ENCODE measurements at places on chromosomes 13 and 19.

DNA sequence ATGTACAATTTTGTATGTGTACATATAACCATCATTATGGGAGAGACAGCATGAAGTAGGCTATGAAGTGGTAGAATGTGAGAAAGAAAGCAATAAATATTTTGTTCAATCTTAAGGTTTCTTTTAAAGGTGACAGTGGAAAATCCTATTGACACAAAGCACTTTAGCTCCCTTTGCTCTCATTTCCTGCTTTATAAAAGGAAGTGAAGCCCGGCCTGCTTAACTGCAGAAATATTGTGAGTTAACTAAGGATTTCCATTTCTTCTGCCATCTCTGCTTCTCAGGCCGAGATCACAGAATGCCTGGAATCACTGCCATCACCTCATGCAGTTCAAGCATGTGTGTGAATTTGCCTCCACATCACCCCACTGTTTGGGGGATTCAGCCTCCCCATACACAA, 83.5 kb downstream of the FRY start:
- no peak for DNase-seq

DNA sequence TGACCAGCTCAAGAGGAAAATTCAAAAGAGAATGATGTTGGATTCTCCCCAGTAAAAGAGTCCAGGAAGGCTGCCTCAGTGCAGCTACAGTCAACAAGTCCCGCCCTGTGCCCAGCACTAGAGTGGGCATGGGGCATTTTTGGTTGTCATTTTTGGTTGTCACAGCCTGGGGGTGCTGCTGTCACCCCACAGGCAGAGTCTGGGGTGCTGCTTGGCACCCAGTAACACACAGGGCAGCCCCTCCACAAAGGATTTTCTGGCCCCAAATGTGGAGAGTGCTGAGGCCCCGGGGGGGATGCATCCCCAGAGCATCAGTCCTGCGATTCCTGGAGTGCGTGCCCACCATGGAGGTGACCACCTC, 28.2 kb upstream of the TMEM255B start:
- no peak for DNase-seq

- DNase-seq: no peak
Observed at GRCh38 chr19:6227156-6227935, 52.4 kb downstream of the MLLT1 start.

GRCh38 chr13:72246396-72246795, 379.4 kb upstream of the DACH1 start:
- DNase-seq: no peak

DNA sequence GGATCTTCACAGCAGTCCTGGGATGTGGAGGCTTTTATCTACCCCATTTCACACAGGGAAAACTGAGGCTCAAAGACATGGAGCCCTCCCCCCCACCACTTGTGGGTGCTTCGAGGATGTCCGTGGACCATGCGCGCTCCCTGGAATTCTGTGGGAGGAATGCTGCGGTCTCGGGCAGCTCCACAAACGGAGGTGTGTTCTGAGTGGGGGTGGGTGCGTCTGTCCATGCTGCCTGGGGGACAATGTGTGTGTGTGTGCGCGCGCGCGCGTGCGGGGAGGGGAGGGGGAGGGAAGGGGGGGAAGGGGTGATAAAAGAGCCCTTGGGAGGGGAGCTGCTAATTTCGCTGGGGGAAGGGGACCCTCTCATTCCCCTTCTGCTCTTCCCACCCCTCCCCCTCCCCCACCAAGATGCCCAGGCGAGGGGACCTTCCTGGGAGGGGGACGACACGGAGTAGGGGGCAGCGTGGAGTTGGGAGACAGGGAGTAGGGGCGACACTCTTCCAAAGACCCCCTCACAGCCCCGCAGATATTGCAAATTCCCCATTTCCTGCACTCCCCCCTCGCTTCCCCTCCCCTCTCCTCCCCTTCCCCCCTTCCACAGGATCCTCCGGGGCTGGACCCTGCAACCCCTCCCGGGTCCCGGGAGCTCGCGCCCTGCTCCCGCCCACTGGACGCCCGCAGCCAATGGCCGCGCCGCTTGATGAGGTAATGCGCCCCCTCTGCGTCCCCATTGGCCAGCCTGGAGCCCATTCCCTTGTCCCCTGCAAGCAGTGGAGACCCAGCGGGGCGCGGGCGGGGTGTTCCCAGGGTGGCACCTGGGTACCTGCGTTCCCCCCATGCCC, 18.9 kb upstream of the ZNRF4 start:
- no peak for DNase-seq

GRCh38 chr13:66087269-66087710, 1142.8 kb downstream of the PCDH9 start:
- no peak for DNase-seq

DNA sequence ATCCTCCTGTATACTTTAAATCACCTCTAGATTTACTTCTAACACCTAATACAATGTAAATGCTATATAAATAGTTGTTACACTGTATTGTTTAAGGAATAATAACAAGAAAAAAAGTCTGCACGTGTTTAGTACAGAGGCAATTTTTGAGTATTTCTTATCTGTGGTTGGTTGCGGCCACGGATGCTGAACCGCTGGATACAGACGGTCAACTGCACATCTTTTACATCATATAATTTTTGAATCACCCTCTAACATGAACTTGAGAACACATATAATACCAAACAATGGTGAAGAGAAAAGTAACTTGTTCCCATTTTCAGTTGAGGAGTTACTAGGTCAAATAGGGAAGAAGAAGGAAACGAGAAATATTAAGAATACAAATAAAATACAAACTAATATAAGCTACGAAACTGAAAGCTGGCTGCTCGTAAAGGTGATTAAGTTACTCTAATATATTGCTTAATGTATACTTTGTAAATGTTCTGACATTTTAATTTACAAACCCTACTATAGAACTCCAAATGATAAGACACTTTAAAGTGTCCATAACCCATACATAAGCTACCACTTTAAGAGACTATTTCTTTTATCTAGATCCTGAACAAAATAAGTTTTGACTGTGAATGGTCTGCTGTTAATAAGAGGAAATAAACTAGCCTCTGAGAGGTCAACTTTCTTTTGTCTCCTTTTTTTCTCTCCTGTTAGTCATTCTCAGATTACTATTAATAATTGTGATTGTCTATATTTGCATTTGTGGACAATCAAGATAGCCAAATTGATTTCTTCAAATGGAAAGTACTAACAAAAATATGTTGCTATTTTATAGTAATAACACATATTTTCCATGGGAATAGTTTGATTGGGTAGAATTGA, 457.4 kb downstream of the DIAPH3 start:
- no peak for DNase-seq

DNA sequence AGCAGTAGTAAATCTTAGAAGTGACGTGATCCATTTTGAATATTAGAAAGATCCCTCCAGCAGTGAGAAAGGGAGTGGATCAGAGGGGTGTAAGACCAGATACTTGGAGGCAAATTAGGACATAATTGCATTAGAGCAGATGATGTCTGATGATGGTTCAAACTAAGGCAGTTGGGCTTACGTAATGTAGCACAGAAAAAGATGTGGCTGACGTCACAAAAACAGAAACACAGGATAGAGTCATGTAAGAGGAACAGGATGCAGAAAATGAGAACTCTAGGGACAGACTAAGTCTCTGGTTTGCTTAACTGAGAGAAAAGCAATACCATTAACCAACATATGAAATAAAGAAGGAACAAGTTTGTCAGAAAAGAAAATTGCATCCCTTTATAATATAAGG, 392.5 kb upstream of the DACH1 start:
- no peak for DNase-seq

- no peak for DNase-seq
Observed at GRCh38 chr19:45150751-45151281, 10.0 kb downstream of the NKPD1 start.

GRCh38 chr13:38775085-38775484, 88.2 kb downstream of the FREM2 start:
- DNase-seq: no peak

GRCh38 chr13:47349211-47349610, 452.4 kb upstream of the HTR2A start:
- no peak for DNase-seq

- DNase-seq: no peak
Observed at GRCh38 chr13:84961023-84961422, 838.2 kb downstream of the SLITRK6 start.

DNA sequence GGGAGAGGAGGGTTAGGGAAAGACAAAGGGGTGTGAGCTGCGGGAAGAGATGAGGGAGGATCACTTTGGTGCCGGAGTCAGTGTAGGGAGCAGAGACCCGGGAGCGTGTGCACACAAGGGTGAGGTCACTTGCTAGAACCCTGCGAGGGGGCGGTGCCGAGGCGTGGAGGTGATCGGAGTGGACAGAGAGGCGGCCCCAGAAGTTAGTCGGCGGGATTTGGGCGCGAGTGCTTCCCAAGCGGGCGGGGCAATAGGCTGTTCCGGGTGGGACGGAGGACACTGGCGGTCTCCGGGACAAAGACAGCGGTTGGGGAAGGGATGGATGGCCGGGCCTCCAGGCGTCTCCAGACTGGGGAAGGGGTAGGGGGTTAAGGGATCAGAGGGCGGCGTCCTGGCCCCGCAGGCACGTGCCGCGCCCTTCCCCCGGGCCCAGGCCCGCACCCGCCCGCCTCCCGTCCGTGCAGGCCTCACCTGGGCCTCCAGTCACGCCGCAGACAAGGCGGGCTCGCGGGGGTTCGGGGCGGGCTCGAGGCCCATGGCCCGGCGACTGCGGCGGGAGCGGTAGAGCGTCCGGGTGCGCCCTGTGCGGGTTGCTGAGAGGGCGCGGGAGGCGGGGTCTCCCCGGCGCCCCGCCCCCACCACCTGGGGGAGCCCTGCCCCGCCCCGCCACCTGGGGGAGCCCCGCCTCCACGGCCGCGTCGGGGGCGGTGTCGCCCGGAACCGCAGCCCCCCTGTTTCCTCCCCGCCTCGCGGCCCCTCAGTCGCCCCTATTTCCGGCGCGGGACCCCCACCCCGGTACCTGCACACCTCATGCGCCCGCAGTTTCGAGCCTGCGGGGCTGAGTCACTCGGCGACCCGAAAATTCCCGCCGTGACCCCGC, at the start of gene LPAR2:
TSS of gene LPAR2 (minus strand) at position 600 of the 880 bp plus-strand sequence. CDS start 945 bp downstream, outside the sequence.
- DNase-seq: peak; percentile 33

DNA sequence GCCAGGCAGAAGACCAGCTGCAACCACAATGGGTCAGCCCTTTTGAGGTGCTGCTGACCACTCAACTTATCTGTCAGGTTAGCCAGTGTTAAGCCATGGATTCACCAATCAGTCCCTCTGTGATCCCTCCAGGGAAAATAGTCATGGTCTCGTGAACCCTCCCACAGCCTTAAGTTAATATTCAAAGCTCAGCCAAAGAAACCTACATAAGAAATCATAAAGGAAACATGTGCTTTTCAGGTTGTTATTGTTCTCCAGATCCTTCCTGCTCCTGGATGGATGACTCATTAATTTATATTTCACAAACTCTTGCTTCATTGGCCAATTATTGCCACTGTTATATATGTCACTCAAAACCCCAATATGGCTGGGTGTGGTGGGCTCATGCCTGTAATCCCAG, 161.9 kb downstream of the B3GLCT start:
- DNase-seq: no peak

DNA sequence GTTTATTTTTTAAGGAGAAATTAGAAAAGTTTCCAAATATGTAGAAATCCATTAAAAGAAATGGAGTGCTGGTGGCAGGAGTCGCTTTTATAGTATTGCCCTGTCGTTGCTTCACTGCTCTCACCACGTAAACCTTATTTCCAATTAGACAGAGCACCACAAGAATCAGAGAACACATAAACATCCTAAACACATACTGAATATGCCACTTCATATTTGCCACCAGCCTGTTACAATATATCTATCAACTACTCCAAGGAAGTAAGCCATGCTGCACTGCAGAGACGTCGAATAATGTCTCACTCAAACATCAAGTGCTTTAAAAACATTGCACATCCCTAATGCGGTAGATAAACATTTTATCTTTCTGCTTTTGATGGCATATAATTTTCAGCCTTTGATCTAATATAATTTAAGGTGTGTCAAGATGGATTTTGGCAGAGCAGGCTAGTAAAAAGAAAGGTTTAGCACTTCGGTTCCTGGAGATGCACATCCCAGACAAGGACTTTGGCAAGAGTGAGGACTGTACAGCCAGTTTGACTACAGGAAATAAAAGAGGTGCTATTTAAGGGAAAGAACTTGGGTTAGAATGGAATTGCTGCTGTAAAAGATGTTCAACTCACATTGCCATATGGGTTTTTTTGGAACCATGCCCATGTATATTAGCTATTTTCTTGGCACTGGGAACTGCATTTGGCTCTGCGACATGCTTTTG, 932.3 kb downstream of the EFNB2 start:
- DNase-seq: no peak

DNA sequence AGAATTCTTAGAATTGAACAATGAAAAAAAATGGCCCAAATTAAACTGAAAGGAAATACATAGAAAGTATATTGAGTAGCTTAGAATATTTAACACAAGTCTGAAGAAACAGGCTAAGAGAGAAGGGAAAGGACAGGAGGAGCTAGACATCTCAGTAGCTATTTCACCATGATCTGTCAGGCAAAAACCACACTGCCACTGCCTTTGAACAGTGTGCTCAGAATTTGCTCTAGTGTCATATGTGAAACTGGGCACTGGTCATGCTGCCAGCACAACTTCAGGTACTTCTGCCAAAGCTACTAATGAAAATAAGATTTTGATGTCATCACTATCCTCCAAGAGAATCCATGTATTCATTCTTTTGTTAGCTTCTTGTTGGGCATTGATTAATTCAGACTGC, 1280.8 kb upstream of the PCDH20 start:
- no peak for DNase-seq

DNA sequence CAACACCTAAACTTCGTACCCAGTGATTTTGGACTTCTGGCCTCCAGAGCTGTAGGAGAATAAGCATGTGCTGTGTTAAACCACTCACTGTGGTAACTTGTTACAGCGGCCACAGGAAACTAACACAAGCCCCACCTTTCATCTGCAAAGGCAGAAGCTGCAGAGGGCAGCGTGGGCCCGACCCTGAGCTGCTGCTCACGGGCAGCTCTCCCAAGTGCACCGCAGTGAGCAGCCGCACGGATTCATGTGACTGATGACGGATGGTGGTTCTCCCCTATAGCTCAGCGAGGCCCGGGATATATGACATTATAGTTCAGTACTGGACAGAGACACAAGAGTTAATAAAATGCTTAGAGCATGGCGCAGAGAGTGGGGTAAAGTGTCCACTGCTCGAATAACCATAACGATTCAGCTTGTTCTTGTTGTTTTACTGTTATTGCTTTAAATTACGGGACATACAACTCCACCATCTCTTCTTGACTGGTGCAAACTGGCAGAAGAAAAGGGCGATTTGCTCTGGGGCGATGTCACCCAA, 21.9 kb downstream of the VRK3 start:
- DNase-seq: no peak

- no peak for DNase-seq
Observed at GRCh38 chr19:44903216-44903601, 2.4 kb upstream of the APOE start.

GRCh38 chr19:21607449-21607848, 102.0 kb downstream of the ZNF429 start:
- DNase-seq: no peak

GRCh38 chr19:53461866-53462265, 5.7 kb upstream of the ZNF813 start:
- DNase-seq: no peak

DNA sequence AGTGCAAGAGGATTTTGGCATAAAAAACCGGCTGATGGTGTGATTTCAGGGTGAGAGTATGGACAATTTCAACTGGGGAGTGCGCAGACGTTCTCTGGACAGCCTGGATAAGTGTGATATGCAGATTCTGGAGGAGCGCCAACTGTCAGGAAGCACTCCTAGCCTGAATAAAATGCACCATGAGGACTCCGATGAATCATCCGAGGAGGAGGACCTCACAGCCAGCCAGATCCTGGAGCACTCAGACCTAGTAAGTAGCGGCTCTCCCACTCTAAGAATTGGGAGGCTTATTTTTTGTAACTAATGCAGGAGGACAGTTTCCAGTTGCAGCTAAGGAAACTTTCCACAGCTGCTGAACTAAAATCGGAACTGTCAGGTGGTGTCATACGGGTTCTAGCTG, 53.6 kb downstream of the ZAR1L start:
- DNase-seq: no peak

All from NCI-H1048 (cell line).